IMR-90 (cell line): ENCODE measurements at places on chromosomes 5 and 9.
A peak's percentile ranks its signal among the peaks of the same experiment; 100 is the strongest.

DNA sequence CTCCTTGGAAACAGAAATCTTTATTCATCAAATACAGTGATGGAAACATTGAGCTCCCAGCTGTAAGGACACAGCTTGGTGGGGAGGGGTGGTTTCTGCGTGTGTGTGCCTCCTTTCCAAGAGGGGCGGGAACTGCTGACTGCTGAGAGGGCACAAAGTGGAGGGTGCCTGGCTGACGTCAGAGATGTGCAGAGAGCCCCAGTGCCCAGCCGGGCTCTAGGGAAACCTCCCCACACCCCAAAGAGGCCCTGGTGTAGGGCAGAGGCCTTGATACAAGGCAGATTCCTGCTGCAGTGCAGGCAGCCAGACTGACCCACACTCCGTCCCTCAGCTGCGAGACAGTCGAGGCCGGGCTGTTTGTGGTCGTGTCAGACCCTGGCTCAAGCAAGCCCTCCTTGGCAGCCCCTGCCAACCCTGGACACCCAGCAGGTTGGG is 191.0 kb downstream of the CACNA1B start:
- DNase-seq: no peak
- H3K27me3 ChIP-seq: no peaks in the 10 kb centered on the region
- H3K4me1 ChIP-seq: no peaks in the 10 kb centered on the region
- H3K36me3 ChIP-seq: no peaks in the 10 kb centered on the region
- H3K4me3 ChIP-seq: no peak overlapping the region
- no peak overlapping the region for H3K27ac ChIP-seq

- H3K36me3 ChIP-seq: peaks cover 68% of the 10 kb centered on the region
- no peak overlapping the region for H3K27ac ChIP-seq
- H3K27me3 ChIP-seq: no peaks in the 10 kb centered on the region
- H3K4me1 ChIP-seq: no peaks in the 10 kb centered on the region
- DNase-seq: peak; percentile 32
- no peak overlapping the region for H3K4me3 ChIP-seq
Observed at GRCh38 chr5:179720222-179720621, 12.4 kb upstream of the MAML1 start.

GRCh38 chr9:35035851-35036701 is 36.3 kb downstream of the VCP start:
- peaks cover 4% of the 10 kb centered on the region for H3K4me1 ChIP-seq
- no peaks in the 10 kb centered on the region for H3K27me3 ChIP-seq
- no peaks in the 10 kb centered on the region; the same call in 1 of the 2 replicates for H3K36me3 ChIP-seq

- H3K4me3 ChIP-seq: no peak overlapping the region
- no peak overlapping the region for H3K27ac ChIP-seq
- no peaks in the 10 kb centered on the region for H3K36me3 ChIP-seq
- no peaks in the 10 kb centered on the region for H3K27me3 ChIP-seq
- no peak for DNase-seq
Observed at GRCh38 chr5:115054387-115054951, 115.2 kb downstream of the TRIM36 start.

DNA sequence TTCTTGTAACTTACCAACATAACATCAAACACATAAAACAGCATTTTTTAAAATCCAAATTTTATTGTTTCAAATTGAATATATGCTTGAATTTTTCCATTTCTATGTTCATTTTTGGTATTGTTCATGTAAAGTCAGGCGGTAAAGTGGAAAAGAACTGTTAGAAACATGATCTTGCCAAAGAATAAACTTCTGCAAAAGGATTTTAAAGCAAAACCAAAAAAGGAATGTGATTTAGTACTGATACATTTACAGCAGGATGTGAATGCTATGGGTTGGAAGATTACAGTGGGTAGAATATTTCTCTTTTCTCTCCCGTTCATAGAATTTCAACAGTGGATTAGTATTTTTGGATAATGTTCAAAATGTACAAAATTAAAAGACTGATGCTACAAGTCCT is 277.2 kb upstream of the MPDZ start:
- no peaks in the 10 kb centered on the region for H3K4me1 ChIP-seq
- H3K4me3 ChIP-seq: no peak overlapping the region
- H3K27me3 ChIP-seq: no peaks in the 10 kb centered on the region
- DNase-seq: no peak
- H3K27ac ChIP-seq: no peak overlapping the region
